Activated CD4-positive, alpha-beta T cell treated with anti-CD3 and anti-CD28 coated beads, Interleukin-2, amount 50 U/mL, for 1 hour (primary cell): ENCODE measurements at places on chromosomes 1 and 21.

- DNase-seq: no peak
Measured at GRCh38 chr1:231817801-231818200, 191.2 kb downstream of the DISC1 start.

- no peak for DNase-seq
Measured at GRCh38 chr1:53572815-53573173, 113.6 kb downstream of the DMRTB1 start.

DNA sequence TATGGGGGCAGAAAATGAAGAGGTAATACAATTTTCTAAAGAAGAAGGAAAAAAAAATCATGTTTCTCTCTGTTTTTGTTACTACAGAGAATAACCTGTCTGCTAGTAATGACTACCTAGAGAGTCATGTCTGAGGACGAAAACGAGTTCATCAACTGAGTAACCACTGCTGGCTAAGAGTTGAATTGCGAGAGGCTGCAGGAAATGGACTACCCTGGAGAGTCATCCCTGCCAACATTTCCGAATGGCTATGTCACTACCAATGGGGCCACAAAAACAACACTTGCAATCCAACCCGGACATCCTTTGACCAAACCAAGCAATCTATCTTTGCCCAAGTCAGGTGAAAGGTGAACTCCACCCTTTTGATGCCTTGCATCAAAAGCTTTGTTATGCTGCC is 120.6 kb downstream of the FCRL5 start:
- DNase-seq: no peak

GRCh38 chr21:44815225-44815624 is 2.6 kb downstream of the SUMO3 start:
- DNase-seq: no peak

DNA sequence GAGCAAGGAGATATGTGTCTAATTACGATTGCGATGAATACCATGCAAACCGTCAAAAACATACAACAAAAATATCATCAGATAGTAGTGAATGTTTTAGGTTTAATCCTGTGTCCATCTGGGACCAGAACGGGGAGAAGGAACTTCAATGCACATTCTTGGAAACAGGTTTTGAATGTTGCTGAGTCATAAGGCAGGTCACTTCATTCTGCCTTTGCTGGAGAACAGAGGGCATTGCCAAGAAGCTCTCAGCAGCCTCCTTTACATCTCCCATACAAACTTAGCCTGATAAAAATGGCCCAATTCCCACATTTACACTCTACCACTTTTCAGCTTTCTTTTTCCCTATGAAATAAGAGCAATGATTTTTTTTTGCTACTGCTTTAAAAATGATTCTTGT is 78.0 kb upstream of the KCNJ6 start:
- no peak for DNase-seq

- no peak for DNase-seq
Measured at GRCh38 chr1:209650454-209650853, 1.8 kb downstream of the LAMB3 start.

GRCh38 chr1:26225033-26225831 is 8.8 kb upstream of the CEP85 start:
- peak; percentile 26 for DNase-seq

- DNase-seq: no peak
Measured at GRCh38 chr1:86085741-86086409, 70.7 kb downstream of the COL24A1 start.
